CD4-positive, alpha-beta T cell treated with Interleukin-6 at 100 ng/mL for 8 hours (primary cell): ENCODE measurements at places on chromosomes 13 and 19.

DNA sequence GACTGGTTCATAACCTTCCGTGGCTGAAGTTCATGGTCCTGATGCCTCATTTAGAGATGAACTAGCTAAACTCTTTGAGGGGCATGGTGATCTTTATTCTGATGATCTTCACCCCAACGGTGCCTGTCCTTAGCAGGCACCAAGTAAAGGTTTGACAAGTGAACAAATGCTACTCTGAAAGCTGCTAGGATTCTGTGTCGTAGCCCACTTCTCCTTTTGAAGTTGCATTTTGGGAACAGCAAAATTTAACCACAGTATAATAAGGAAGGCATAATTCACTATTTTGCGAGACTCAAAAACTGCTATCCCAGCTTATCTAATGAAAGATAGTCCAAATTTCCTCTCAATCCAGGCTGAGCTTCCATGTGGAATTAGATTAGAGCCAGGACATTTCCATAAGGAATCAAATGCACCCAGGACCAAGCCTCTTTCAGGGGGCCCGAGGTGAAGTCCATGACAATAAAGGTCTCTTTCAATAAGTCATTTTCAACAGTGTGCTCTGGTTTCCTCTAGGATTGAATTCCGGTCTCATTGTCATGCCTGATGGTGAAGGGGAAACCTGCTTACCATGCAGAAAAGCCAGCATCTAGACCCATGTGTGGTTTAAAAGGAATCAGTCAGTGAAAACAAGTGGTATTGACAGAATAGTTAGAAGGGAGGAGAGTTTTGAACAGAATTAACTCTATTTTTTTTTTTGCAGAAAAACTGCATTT, 23.1 kb downstream of the SIAH3 start:
- no peak for DNase-seq

- peak; percentile 99 for DNase-seq
Measured at GRCh38 chr19:53867225-53868090, at the start of gene MYADM. TSS of gene MYADM (plus strand) at chr19:53867883. CDS start at chr19:53873530, 5,647 bp downstream.

DNA sequence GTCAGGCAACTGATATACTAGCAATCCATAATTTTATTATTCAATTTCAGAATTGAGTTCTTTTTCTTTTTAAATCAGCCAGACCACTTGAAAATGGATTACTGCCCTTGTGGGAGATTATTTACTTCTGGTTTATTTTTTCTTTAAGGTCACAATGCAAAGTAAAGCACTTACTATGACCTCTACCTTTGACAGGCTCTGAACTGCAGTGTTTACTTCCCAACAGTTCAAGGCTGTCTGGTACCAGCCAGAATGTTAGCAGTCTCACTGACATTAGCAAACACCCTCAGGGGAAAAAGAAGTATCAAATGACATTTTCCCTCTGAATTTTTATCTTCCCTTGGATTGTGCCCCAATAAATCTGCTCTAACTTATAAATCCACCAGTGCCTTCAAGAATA, 57.5 kb downstream of the RAP2A start:
- no peak for DNase-seq

DNA sequence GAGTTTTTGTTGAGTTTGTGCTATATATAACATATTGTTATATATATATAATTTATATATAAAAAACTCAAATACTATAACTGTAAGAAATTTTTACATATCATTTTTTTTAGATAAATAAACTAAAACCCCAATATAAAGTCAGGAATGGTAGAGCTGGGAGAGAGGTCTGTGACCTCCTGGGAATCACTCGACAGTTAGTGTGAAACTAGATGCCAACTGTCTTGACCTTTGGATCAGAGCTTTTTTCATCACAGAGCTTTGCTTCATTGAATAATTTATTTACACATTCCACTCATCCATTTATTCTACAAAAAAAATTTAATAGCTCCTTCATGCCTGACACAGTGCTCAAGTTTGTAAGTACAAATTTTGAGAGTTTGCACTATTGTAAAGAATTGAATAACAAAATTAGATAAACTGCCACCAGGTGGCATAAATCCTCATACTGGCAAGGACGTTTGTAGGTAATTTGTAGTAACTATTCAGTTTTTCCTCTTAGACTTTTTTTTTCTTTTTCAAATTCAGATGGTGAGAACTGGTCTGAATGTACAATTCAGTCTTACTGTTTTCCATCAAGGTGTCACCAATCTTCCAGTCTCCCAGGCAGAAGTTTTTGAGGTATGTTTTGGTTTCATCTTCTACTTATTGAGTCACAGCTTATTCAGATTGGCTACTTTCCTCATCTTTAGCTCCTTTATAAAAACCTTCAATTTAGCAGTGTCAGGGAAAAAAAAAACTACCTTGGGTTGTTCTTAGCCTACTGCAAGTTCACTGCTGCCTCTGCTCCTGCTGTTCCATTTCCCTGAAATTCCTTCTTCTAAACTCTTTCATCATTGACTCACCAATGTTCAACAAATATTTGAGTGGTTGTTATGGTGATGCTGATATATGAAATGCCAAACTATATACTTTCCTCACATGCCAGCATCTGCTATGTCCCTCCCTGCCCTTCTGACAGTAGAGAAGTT, 28.7 kb downstream of the LACC1 start:
- DNase-seq = no peak

DNA sequence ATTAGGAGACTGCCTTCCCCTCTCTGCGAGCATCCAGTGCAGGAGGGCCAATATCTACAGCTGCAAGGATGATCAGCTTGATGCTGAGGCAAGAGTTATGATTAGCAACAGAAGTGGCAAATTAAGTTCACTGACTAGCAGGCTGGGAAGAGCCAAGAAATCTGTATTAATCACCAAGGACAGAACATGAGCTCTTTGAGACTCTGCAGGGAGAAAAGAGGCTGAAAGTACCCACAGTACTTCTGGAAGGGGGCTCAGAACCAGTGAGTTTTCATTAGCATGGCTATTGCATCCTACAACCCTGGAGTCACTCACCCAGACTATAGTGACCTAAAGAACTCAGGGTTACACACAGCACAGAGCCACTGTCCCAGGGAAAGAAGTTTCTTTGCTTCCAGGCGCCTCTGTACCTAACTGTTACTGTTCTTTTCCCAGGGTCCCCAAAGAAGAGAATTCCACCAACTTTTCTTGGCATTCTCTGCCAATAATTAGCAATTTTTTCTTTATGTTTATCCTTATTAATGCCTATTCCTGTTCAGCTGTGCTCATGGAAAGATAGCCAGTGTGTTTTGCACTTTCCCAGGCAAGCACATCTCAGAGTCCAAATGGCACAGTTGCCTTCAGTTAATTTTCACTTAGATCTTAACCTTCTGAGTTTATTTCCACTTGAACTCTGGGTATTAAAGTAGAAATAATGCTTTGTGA, 25.8 kb upstream of the MEDAG start:
- no peak for DNase-seq

GRCh38 chr19:15769586-15769985, 17.9 kb upstream of the OR10H5 start:
- DNase-seq = no peak

- DNase-seq = peak; percentile 85
Measured at GRCh38 chr19:35013820-35014754, 14.0 kb downstream of the GRAMD1A start.

- no peak for DNase-seq
Measured at GRCh38 chr19:35449359-35450043, 1.4 kb downstream of the FFAR2 start.

GRCh38 chr19:12867120-12868099, 13.8 kb downstream of the DNASE2 start:
- DNase-seq = peak; percentile 51

DNA sequence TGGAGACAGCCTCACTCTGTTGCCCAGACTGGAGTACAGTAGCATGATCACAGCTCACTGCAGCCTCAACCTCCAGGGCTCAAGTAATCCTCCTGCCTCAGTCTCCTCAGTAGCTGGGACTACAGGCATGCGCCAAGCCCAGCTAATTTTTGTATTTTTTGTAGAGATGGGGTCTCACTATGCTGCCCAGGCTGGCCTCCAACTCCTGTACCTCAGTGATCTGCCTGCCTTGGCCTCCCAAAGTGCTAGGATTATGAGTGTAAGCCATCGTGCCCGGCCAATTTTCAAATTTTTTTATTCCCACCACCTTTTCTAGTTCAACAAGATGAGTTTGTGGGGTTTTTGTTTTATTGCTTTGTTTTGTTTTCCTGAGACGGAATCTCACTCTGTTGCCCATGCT, 31.7 kb downstream of the XPO4 start:
- DNase-seq = no peak

- no peak for DNase-seq
Measured at GRCh38 chr13:113399755-113400149, 35.8 kb upstream of the GRTP1 start.

DNA sequence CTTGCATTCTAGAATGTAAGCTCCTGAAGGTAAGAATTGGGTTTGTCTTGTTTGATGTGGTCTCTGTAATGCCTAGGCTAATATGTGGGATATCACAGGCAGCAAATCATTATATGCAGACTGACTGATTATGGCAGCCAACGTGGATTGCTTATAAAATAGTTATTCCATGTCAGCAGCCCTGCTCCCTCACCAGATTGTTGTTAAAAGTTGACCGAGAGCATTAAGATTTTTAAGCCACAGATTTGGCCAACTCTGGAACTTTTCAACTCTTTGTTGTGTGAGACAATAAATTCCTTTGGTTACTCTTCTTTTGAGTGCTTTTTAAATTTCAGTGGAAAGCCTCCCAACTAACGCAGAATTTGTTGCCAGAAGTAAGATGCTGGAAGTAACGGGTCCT, 92.6 kb upstream of the FAM216B start:
- DNase-seq = no peak

GRCh38 chr13:28049215-28049614, 51.2 kb downstream of the FLT3 start:
- DNase-seq = no peak

DNA sequence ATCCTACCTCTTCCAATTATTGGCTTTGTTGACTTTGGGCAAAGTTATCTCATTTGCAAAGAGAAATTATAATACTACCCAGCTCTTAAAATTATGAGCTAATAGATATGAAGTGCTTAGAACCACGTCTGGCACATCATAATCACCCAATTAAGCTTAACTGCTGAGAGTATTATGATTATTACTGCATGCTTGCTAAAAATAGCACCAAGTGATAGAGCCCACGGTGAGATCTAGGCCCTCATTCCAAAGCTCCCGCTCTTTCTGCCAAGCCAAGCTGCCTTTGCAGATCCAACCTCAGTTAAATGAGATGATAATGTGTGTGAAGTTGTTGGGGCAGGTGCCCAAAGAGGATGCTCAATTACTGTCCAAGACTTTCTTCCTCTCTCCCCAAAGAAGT, 6.5 kb upstream of the EDDM13 start:
- no peak for DNase-seq

DNA sequence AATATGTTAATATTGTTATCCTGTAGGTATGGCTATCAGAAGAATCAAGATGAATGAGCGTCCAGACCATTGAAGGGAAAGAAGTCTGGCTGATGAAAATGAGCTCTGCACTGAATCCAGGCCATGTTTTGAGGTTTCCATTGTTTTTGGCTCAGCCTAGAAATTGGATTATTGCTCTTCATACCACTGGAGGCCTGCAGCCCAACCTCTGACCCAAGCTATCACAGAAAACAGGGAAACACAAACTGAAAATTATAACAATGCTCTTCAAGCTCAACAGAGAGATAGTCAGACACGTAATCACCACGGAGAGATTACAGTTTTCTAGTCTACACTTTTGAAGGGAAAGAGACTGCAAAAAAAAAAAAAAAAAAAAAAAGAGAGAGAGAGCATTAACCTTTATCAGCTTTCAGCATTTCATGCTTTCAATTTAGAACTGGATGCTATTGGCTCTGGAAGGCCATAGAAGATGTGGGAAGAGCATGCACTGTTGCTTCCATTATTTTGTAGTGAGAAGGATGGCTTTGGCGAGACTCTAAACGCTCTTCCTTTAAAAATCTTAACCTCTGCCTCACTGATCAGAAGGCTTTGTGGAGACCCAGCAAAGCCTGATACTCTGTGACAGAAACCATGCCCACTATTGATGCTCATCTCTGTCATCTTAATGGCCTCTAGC, 10.8 kb downstream of the EDNRB start:
- DNase-seq = no peak

- DNase-seq = no peak
Measured at GRCh38 chr19:17404015-17404414, 1.4 kb downstream of the BST2 start.

GRCh38 chr13:94331281-94331680, 148.2 kb downstream of the DCT start:
- DNase-seq = no peak

DNA sequence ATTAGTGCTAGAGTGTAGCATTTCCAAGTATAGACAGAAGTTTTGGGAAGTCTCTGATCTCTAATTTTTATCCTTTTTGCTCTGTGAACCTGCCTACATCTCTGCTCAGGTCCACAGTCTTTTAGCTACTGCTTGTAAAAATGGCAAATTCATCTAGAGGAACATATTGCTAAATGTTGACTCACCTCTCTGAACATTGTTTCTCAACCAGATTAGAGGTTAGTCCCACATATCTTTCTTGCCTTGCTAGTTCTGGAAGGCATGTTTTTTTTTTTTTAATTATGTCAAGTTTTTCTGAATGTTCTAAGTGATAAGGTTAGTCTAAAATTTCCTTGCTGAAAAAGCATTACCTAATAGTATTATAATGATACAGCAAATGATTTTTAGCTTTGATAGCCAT, 2889.6 kb upstream of the PCDH20 start:
- DNase-seq = no peak

DNA sequence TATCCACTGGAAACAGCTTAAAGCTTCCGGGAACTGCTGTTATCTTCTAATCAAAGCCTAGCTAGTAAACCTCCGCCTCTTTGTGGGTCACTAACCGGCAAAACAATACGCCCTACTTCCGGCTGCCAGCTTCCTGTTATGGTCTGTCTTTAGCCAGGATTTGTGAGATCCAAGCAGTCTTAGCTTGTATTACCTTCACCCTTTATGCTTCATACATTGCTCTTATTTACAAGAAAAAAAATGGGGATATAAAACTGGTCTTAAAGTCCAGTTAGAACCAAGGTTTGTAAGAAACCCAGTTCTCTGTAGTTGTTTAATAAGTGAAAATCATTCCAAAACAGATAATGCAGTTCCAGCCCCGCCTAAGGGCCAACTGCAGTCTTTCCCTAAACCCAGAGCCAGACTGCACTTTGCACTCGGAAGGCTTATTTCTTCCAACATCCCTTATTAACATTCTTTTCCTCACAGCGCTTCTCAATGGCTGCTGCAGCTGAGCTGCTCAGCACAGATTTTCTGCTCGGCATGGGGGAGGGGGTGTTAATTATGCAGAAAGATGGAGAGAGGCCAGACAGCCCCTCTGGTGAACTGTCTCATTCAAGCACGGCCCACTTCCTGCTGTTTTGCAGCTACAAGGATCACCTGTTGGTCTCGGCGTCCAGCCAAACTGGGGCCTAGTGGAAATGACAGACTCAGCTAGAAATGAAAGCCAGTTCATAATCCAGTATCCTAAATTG, 368.4 kb downstream of the KLF12 start:
- DNase-seq = peak; percentile 88

DNA sequence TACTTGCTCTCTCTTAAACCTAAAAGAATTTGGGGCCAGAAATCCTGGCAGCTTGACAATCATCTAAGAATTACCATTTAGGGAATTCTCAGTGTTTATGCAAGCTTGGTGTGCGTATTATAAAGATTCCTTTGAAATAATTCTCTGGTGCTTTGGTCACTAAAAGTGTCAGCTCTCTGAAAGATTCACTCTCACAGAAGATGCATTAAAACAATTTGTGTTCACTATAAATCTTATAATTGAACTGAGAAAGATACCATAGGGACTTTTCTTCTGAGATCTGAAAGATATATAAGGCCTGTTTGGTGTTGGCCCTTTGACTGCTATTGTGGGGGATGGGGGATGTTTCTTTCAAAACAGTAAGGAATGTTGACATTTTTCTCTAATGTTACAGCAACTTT, 27.3 kb downstream of the EPSTI1 start:
- DNase-seq = no peak
